ENCODE measurements at places on chromosomes 2 and 18. TPM values are rescaled to one million over a fixed set of nuclear protein-coding genes. Genes with fewer than 3 reads are reported as not detected.

- DNase-seq, result no peak
Observed at GRCh38 chr18:38651736-38652135, 1086.1 kb upstream of the CELF4 start.

Gene UGT1A5
- polyA plus RNA-seq, result not detected

Gene IL1R1
- polyA plus RNA-seq, result 52.4 TPM

Gene PPP1R7
- 84.4 TPM for polyA plus RNA-seq

Gene PXDN
- polyA plus RNA-seq, result 171 TPM

Gene PRKAG3
- not detected for polyA plus RNA-seq

Gene SEPTIN2
- 635 TPM for polyA plus RNA-seq

- no peak for DNase-seq
Observed at GRCh38 chr2:15766911-15767597, 173.3 kb upstream of the MYCN start.

Gene PLGLB1
- polyA plus RNA-seq, result 14.2 TPM

DNA sequence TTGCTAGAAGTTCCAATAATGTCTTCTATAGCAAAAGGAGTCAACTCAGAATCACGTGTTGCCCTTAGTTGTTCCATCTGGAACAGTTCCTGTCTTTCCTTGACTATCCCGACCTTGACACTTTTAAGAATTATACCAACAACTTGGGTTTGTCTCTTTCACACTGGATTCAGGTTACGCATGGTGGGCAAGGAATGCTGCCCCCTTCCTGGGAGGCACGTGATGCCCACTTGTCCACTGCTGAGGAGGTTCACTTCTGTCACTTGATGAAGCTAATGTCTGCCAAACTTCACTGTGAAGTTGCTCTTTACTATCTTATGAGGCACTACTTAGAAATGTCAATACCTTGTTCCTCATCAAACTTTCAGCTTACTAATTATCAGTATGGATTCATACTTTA lies 5.3 kb downstream of the COX5B start:
- DNase-seq, result no peak

- no peak for DNase-seq
Observed at GRCh38 chr2:240898108-240898730, 2.3 kb upstream of the MAB21L4 start.

DNA sequence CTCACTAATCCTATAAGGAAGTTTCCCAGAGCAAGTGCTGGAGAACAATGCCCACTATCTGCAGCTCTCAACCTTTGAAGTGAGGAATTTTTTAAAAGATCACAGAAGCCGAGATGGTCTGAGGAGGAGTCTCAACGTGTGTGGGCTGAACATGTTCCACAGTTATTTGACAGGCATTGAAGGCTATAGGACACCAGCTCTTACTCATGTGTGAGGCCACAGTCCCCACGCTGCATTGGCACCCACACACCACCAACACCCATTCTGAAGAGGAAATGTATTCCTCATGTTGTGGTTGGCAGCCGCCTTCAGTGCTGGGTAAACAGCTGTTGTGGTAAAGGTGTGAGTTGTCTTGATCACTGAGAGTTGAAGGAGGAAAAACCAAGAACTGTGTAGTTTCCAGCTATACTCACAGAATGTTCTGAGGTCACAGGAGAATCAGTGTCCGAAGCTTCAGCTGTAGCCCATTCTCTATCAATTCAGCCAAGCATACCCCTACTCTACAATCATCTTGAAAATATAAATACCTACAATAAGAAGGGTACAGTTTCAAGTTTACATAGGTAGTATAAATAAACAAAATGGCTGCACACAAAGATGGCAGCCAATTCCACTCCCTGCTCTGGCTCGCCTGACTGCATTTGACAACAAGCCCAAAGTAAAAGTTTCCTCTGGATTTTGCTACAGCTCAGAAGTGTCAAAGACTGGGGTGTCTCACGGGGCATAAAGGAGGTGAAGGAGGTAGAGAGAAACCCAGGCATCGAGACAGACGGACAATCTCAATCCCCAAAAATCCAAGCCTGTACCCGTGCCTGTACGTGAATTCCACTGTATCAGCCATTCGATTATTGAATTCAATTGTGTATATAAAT lies 12.1 kb downstream of the CD226 start:
- DNase-seq, result no peak

- no peak for DNase-seq
Observed at GRCh38 chr18:73961804-73962203, 185.8 kb downstream of the FBXO15 start.

Gene RPL37A
- 2,078 TPM for polyA plus RNA-seq

DNA sequence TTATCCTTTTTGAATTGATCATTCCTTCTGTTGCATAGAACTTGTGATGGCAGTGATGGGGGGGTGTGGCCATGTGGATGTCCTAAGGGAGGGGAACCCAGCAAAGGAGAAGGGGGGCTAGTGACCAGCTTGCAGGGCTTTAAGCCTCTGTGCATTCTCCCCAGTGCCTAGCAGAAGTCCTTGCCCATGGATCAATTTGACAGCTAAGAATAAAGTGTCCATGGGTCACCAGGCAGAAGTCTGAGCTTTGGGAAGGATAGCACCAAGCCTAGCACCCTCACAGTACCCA lies 39.6 kb upstream of the FAM136A start:
- no peak for DNase-seq

GRCh38 chr18:51195451-51196117 lies 1.9 kb downstream of the MEX3C start:
- DNase-seq, result no peak

- peak; percentile 33 for DNase-seq
Observed at GRCh38 chr2:117763804-117764203, 50.7 kb upstream of the DDX18 start.

DNA sequence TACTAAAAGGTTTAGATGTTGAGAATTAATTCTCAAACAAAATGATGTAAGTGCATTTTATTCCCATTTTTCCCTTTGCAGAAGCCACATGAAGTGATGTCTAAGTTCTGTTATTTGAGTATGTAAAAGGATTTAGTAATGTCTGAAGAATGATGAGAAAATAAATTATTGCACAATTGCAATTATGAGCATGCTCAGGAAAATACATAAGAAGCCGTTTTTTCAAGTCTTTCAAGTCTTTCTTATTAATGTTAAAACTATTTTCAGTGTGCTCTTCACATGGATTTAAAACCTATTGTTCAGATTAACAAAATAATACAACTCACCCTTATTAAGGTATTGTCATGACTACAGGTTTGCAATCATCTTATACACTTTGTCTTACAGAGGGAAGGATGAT lies 331.4 kb upstream of the NETO1 start:
- DNase-seq, result no peak

GRCh38 chr2:100876231-100876860 lies 56.4 kb downstream of the NPAS2 start:
- DNase-seq, result no peak

GRCh38 chr2:212547716-212548454 lies 9.3 kb upstream of the ERBB4 start:
- no peak for DNase-seq

Gene CYTIP
- polyA plus RNA-seq, result 1.8 TPM

DNA sequence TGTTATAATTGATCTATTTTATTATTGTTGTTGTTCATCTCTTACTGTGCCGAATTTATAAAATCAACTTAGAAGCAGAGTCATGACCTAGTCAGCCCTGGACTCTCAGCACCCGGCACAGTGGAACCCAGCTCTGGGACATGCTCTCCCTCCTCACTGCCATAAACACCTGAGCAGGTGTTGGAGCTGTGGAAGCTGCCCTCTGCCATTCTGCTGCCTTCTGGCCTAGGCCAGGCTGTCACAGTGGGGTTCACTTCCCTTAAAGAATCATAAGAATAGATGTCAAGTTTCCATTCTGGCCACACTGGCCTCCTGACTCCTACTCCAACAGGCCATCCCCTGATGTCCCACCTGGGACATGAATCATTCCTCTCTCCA lies 192.2 kb downstream of the ZFP36L2 start:
- DNase-seq, result no peak

Gene QPCT
- polyA plus RNA-seq, result 15.4 TPM

DNA sequence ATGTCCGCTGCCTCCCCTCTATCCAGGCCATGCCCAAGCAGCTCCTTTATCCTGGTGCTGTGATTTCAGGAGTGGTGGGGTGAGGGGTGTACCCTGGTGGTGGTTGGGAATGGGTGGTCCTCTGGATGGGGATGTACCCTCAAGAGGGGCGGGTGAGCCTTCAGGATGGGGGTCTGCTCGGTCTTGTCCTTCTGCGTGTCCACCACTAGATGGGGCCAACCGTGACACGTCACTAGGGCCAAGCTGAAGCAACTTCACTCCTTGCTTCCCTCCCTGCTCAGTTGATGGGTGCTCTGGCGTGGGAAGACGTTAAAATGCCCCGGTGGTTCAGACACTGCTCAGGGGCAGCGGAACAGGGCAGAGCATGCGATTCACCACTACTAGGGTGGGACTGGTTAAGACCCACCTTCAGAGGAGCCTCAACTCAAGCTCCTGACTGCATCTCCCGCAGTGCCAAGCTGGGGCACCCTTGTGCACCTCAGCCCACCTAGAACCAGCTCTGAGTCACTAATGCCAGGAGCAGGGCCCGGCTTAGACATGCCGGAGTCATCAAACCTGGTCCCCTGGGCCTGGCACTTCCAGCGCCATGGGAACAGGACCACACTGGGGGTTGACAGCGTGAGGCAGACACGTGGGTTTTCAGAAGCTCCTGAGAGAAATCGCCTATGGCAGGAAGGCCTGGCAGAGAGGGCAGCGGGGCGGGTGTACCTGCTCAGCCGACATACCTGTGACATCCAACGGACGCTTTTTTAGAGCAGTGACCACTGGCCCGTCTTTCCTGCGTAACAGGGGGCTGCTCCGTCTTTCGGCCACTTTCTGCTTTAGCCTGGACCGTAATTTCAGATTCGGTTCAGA lies 256.7 kb downstream of the HDAC4 start:
- DNase-seq, result no peak

- DNase-seq, result peak; percentile 18
Observed at GRCh38 chr2:220104871-220105351, 477.5 kb downstream of the SLC4A3 start.

GRCh38 chr18:24274837-24275236 lies 122.8 kb downstream of the OSBPL1A start:
- no peak for DNase-seq

GRCh38 chr18:21684731-21685130 lies 19.8 kb downstream of the ABHD3 start:
- no peak for DNase-seq

Gene EHBP1
- polyA plus RNA-seq, result 55.7 TPM
